A172 (cell line): ENCODE measurements at places on chromosomes 16 and 17.

DNA sequence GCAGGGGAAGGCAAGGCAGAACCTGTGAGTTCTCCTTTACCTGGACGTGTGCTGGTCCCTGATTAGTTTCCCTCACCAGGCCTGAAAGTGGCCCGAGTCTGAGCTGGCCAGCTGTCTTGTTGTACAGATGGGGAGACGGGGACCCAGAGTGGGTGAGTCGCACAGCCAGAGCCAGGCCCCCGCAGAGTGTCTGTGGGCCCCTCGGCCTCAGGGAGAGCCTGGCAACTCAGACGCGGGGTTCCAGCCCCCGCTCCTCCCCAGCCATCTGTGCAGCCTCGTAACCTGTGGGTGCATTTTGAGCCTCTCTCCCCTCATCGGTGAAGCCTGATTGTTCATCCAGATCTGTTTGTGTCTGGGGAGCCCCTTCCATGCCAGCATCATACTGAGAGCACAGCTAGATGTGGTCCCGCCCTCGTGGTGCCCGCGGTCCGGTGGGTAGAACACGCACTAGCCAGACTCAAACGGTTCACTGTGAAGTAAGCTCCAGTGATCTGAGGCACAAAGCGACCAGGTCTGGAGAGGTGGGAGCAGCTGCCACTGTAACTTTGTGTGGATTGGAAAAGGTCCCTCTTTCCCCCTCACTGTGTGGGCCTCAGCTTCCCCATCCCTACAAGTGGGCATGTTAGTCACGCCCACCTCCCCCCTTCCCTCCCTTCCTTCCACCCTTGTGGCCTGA, 6.0 kb upstream of the NDRG4 start:
- no peak for DNase-seq

GRCh38 chr17:16909472-16910246, 62.3 kb downstream of the TNFRSF13B start:
- DNase-seq = no peak

GRCh38 chr17:70274255-70274654, 104.9 kb downstream of the KCNJ2 start:
- no peak for DNase-seq

- DNase-seq = peak; percentile 99
Observed at GRCh38 chr17:21287703-21288449, 3.4 kb downstream of the MAP2K3 start.

- DNase-seq = no peak
Observed at GRCh38 chr16:69863401-69864281, 87.5 kb upstream of the CLEC18A start.

- peak; percentile 82 for DNase-seq
Observed at GRCh38 chr16:83305092-83305491, 502.7 kb upstream of the HSBP1 start.

- no peak for DNase-seq
Observed at GRCh38 chr17:15930426-15930825, 14.5 kb upstream of the ADORA2B start.

- DNase-seq = no peak
Observed at GRCh38 chr17:80219763-80220053, 425 bp downstream of the SGSH start.

DNA sequence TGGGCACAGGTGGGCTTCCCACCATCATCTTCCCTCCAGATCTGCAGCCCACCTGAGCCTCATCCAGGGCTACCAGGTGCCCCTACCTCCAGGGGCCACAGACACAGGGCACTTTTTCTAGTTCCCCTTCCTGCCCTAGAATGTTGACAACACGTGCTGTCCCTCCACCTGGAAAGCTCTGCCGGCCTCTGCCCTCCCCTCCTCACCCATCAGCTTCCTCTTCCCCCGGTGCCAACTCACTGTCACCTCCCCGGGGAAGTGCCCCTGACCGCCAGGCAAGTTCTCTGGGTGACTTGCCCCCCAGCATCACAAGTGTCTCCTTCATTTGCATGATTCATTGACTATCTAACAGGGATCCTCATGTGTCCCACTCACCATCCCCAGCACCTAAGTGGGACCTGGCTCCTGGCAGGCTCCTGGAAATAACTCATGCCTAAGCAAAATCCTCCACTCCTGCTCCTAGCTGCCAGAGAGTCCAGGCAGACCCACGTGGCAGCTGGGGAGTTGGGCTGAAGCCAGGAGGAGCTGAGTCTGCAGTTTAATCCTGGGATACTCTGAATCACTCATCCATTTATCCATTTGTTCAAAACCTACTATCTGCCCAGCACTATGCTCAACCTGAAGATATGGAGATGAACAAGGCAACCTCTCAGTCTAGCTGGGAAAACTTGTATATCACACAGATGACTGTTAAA, 304.4 kb downstream of the FOXL1 start:
- DNase-seq = peak; percentile 78

DNA sequence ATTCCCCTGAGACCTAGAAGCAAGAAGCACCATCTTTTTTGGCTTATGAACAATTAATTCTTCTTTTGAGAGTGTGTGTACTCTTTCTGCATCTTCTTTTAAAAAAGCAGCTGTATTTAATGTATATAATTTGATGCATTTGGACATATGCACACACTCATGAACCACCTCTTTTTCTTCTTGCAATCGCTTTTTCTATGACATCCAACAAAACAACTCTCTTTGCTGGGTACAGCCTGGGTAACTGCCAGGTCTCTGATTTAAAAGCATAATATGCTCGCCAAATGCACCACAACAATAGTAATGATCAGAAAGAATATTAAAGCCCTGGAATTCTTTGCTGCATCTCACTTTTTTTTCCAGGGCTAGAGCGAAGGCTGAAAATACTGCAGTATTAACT, 97.3 kb downstream of the HAPSTR1 start:
- DNase-seq = no peak

DNA sequence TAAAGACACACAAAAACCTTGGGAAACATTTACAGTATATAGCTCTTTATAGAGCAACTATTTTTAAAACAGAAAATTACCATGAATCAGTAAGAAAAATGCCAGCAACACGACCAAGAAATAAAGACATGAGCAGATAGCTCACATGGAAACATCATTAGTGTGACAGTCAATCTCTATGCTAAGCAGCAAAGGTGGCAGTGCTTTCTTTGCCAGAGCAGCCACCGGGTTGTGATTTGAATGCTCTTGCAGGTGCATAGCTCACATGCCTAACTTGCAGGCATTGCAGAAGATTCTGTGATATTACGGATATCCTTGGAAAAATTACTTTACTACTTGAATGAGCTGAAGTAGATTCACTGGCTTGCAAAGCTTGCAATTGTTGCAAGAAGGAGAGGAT, 652.9 kb upstream of the C16orf82 start:
- no peak for DNase-seq

- no peak for DNase-seq
Observed at GRCh38 chr16:88790312-88791211, 5.5 kb upstream of the PIEZO1 start.

GRCh38 chr17:49590874-49591273, 15.2 kb downstream of the NXPH3 start:
- DNase-seq = no peak

DNA sequence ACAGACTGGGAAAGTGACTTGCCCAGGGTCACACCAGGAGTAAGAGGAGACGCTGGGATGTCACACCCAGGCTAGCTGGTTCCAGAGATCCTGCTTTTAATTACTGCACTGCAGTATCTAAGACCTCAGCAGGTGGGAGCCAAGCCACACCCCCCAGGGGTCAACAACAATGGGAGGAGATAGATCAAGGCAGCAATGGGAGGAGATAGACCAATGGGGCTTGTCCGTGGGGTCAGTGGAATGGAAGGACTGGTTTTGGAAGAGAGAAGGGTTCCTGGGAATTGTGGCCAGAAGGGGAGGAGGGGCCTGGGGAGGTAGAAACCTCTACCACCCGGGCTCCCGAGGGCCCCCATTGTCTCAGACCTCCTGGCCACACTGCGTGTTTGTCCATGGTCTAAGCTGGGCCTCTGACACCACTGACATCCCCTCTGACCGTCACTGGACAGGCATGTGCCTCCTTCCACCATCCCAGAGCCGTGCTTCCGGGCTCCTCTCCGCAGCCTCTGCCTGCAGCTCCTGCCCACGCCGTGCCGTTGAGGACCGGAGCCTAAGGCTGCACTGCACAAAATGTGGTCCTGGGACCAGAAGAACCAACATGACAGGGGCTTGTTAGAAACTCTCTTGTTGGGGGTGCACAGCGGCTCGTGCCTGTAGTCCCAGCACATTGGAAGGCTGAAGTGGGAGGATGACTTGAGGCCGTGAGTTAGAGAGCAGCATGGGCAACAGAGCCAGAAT, 69.8 kb upstream of the RPH3AL start:
- DNase-seq = no peak

DNA sequence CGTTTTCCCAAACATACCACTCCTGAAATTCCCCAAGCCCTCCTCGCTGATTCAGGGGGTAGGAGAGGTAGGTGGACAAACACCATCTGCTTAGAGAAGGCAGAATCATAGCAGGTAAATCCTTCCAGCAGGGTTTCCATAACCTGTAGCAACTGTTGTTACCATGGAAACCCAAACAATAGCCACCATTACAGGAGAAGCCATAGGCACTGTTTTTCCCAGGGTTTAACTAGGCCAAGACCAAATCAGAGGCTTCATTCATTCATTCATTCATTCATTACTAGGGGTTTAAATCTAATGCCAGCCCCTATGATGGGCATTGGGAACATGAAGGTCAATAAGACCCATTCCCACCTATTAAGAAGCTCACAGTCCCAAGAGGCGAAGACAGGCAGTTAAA, 25.5 kb upstream of the CIITA start:
- DNase-seq = no peak

GRCh38 chr17:1351971-1352370, 48.1 kb downstream of the YWHAE start:
- no peak for DNase-seq

- DNase-seq = peak; percentile 22
Observed at GRCh38 chr17:51132964-51133319, 12.3 kb upstream of the SPAG9 start.

GRCh38 chr17:12301551-12301950, 280.9 kb downstream of the MAP2K4 start:
- DNase-seq = no peak

- DNase-seq = no peak
Observed at GRCh38 chr17:32318071-32318470, 23.9 kb downstream of the C17orf75 start.

- no peak for DNase-seq
Observed at GRCh38 chr17:3660311-3660891, 8.0 kb downstream of the TAX1BP3 start.

GRCh38 chr17:29181226-29181625, 1.0 kb upstream of the MYO18A start:
- no peak for DNase-seq

DNA sequence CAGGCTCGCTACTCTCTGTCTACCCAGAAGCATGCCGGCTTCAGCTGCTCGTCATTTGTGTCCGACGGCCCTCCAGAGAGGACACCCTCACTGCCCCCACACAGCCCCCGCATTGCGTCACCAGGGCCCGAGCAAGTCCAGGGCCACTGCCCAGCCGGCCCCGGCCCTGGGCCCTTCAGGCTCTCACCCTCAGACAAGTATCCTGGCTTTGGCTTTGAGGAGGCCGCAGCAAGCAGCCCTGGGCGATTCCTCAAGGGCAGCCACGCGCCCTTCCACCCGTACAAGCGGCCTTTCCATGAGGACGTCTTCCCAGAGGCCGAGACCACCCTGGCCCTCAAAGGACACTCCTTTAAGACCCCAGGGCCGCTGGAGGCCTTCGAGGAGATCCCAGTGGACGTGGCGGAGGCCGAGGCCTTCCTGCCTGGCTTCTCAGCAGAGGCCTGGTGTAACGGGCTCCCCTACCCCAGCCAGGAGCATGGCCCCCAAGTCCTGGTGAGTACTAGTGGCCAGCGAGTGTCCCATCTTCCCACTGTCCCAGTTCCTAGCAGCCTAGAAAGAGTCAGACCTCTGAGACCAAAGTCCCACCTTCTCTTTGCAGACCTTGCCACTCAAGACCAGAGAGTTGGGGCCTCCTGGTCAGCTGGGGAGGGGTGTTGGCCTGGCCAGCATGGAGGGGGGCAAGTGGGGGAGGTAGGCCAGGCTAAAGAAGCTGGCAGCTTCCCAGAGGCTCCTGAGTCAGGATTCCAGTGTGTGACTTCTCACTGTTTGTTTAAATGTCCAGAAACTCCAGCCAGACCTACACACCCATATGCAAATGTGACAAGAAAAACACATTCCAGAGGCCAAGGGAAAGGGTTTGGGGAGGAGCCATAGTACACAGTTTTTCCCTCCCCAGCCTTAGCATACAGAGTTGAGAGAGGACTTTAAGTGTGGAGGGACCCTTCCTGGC, 18.6 kb downstream of the FOXN1 start:
- DNase-seq = peak; percentile 80

GRCh38 chr17:37518826-37519225, 29.1 kb downstream of the DUSP14 start:
- DNase-seq = peak; percentile 15

DNA sequence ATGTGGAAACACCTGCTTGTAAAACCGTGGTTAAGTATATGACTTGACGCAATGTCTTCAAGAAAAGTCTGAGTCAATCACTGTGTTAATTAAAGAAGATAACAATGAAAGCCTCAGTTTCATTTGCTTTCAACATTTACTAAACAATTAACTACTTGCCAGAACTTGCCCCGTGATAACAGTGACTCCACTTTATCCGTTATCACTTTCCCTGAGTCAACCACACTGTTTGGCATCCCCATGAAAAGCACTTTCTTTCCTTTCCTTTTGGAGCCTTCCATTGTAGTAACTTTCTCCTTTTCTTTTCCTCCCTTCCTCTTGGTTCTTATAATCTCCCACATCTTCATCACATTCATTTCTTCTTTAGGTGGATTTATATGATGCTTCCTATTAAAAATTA, 435.1 kb upstream of the GOT2 start:
- DNase-seq = peak; percentile 32

DNA sequence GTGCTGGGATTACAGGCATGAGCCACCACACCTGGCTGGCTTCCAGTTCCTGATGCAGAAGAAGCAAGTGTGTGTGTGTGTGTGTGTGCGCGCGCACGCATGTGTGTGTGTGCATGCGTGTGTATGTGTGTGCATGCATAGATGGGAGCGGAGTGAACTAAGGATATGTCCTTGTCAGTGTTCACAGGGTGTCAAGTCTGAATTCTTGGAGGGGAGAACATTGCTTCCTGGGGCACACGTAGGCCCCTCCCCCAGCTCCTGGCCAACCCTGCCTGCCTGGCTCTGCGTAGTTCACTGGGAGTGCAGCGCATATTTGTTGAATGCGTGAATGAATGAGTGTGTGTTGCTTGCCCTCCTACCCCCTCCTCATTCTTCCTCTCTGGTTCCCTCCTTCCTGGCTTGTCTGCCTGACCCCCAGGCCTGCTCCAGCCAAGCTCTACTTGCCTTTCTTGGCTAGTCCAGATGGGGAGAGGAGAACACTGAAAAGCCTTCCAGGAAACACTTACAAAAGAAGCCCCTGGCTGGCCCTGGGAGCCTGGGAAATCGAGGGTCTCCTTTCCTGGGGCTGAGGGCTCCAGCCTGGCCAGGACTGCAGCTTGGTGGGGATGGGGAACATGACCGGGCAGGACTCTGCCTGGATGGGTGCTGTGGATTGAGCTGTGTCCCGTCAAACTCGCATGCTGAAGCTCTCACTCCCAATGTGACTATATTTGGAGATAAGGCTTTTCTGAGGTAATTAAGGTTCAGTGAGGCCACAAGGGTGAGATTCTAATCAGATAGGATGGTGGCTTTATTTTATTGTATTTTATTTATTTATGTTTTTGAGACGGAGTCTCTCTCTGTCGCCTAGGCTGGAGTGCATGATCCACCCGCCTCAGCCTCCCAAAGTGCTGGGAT, 27.9 kb downstream of the IGFBP4 start:
- DNase-seq = no peak

GRCh38 chr17:67369676-67370075, 3.3 kb upstream of the PSMD12 start:
- DNase-seq = no peak
